SHP77 treated with DMSO at 0.1 percent for 48 hours (cell line): ENCODE measurements at places on chromosomes 4 and X.
A peak's percentile ranks its signal among the peaks of the same experiment; 100 is the strongest.

DNA sequence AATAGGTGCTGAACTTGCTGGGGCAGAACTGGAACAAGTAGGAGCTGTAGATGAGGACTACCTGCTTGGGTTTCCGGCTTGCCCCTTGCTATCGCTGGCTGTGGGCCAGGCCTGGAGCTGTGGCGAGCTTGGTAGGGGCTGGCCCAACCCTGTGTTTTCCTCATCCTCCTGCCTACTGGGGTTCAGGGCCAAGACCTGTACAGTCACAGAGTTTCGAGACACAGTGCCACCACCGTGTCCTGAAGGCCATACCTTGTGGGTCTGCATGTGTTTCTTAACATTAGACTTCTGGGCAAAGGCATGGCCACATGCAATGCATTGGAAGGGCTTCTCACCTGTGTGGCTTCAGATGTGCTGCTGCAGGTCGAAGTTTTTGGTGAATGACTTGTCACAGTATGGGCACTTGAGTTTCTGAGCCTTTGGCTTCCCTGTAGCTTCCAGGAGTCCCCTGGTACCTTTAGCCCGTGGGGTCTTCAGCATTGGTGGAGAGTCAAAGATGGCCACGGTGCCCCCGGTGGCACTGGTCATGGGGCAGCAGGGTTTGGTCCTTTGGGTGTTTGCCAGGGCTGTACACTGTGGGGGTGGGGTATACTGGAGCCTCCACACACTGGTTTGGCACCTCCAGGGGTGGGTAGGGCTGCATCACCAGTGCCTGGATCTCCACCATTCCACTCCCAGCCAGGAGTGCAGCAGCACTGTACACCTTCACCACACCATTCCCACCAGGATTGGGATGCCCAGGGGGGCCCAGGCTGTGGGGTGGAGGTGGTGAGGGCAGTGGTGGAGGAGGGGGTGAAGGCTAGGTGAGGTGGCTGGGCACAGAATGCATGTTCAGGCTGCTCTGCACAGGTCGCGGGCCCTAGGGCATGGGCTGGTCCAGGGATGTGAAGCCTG, 52.1 kb downstream of the CFAP299 start:
- DNase-seq, result no peak

DNA sequence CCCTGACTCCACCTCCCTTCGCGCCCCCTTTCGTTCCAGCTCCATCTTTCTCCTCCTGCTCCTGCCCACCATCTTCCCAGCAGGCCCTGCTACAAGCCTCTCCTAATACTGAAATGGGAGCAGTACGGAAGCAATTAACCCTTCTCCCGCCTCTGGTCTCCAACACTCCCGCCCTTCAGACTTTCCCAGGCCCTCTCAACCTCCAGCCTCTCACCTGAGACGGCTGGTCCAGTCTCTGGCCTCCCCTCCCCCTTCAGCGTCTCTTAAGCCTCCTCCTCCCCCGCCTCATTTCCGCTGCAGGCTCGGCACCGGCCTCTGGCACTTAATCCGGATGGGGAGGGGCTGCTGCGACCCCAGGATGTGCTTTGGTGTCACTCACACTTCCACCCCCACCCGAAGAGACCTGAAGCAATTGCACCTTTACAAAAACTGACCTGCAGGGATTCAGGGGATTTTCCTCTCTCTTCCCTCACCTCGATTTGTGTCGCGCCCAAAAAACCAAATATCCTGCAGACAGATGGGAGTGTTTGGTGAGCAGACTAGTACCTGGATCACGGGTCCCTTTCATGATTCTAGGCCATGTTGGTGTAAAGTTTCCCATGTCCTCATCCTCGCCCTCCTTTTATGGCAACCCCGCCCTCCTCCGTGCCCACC, 657 bp downstream of the TCEAL8 start:
- DNase-seq, result no peak

DNA sequence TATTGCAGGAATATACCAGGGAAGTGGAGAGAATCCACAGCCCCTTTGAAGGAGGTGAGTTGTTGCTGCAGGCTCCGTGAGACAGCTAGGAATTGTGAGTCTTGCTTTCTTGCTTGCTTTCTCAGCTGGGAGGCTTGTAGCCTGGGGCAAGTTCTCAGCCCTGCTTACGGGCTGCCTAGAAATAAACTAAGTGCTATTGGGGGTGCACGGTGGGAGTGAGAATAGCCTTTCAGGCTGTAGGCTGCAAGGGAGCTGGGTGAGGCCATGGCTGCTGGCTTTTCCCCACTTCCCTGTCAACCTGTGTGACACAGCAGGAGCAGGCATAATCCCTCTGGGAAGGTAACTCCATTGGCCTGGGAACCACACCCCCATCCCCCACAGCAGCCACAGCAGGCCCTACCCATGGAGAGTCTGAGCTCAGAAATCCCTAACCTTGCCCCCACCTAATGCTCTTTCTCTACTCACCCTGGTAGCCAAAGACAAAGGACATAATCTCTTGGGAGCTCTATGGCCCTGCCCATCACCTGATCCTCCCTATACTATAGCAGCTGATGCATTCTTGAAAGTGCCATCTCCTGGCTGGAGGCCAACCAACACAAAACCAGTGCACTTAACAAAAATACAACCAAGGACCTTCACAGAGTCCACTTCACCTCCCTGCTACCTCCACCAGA, 113.0 kb downstream of the MMRN1 start:
- no peak for DNase-seq

DNA sequence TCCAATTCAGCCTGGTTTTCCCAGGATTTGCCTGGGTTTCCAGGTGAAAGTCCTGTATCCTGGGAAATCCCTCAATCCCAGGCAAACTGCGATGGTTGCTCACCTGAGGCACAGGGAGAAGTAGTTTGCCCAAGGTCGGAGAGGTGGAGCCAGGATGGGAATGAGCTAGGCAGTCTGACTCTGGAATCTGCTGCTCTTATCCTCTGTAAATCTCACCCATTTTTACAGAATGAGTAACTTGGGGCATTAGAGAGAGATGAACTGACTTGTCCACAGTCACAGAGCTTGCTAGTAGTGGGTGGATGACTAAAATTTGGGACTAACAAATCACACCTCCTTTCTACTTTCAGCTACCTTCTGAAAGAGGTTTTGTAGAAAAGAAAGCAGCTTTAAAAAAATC, 9.8 kb upstream of the ARX start:
- DNase-seq, result no peak

DNA sequence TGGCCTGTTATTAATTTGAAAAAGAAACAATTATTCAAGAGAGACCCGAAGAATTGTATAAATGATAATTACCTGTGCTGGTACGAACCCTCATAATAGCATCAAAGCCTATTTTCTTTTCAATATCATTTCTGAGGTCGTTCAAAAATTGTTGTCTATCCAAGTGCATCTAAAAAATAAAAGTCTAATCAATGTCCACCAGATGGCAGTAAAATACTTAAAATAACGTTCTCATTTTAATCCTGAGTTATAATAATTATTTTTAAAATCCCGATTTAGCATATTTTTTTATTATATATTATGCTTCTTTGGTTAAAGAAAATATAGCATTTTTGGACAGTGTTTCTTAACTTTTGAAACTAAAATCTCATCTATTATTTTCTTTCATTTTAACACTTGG, 55.7 kb downstream of the METTL14 start:
- no peak for DNase-seq

GRCh38 chr4:147821555-147821954, 89.7 kb downstream of the ARHGAP10 start:
- DNase-seq, result no peak

GRCh38 chrX:10507181-10507580, 113.2 kb downstream of the MID1 start:
- no peak for DNase-seq

GRCh38 chrX:115650916-115651315, 89.9 kb downstream of the PLS3 start:
- peak; percentile 12 for DNase-seq

DNA sequence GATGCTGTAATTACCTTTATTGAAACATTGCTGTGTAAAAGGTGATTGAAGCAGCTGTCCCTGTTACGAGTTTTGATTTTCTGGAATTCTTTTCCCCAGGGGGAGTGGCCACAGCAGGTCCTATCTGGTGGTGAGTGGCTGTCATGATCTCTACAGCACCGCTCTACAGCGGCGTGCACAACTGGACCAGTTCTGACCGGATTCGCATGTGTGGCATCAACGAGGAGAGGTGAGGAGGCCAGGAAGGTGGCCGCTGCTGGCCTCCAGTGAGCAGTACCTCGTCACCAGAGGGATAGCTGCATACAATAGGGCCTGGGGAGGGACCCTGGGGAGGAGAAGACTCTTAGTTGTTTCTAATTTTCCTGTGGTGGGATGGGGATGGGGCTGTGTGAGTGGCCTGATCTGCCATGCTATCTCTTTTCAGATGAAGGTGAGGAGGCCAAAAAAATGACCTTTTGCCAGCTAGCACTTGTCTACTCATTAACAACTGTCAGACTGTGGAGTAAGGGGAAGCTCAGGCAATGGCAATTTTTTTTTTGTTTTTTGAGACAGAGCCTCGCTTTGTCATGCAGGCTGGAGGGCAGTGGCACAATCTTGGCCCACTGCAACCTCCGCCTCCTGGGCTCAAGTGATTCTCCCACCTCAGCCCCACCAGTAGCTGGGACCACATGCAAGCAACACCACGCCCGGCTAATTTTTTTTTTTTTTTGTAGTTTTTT, 22.8 kb downstream of the BCORL1 start:
- no peak for DNase-seq

GRCh38 chr4:152512483-152512882, 23.4 kb downstream of the FBXW7 start:
- no peak for DNase-seq

DNA sequence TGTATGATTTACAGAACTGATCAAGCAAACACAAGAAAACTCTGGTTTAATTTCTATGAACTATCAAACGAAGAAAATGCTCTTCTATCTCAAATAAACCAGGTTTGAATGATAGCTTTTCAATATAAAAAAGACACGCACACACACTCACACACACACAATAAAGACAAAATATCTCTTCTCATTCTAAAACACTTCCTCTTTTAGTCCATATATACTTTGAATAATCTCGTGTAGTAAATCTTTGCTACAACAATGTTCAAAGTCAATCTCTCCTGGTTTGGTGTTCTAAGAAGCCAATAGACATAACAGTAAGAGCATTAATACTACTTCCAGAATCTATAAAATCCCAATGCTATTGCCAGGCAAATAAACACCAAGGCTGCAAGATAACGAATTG, 13.3 kb downstream of the CXCL2 start:
- DNase-seq, result no peak

- no peak for DNase-seq
Measured at GRCh38 chrX:1561164-1561563, 24.2 kb upstream of the P2RY8 start.

- no peak for DNase-seq
Measured at GRCh38 chr4:128287141-128287870, at the start of gene PGRMC2. PGRMC2 (minus strand) TSS chr4:128287813; CDS start chr4:128287790, 23 bp downstream.

- no peak for DNase-seq
Measured at GRCh38 chr4:173284463-173284862, 49.7 kb downstream of the HMGB2 start.

DNA sequence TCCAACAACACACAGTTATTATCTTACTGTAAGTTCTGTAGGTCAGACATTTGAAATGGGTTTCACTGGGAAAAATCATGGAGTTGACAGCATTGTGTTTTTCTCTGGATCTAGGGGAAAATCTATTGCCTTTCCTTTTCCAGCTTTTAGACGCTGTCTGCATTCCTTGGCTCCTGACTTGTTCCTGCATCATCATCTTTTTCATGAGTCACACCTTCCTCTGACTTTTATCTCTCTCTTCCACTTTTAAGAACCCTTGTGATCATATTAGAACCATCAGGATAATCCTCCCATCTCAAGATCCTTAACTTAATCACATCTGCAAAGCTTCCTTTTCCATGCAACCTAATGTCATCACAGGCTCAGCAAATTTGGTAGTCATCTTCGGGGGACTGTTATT, 1454.8 kb downstream of the RPA4 start:
- no peak for DNase-seq

- no peak for DNase-seq
Measured at GRCh38 chr4:66501997-66502396, 831.7 kb upstream of the EPHA5 start.

DNA sequence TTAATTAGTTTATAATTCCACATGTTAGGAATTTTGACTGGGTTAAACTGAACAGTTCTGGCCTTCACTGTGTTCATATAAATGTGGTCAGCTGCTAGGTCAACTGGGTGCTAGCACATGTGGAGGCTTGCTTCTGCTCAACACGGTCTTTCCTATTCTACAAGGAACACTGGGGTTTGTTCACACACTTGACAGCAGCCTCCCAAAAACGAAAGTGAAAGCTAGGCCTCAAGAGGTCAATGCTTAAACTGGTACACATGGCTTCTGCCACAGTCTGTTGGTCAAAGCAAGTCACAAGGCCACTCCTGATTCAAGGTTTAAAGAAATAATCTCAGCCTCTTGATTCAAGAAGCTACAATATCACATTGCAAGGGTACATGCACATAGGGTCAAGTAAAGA, 126.5 kb downstream of the QDPR start:
- no peak for DNase-seq

DNA sequence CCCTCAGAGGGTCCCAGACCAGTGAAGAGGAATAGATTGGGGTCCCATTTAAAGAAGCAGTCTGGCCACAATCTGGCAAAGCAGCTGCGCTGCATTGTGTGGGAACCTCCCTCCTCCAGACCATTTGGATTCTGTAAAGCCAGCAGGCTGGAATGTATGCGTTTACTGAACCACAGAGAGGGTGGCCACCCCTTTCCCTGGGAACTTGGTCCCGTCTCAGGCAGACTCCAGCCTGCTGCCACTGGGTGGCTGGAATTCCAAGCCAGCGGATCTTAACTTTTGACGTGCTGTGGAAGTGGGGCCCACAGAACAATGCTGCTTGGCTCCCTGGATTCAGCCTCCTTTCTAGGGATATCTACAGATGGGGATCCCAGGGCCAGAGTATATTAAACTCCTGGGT, 307.2 kb downstream of the DACH2 start:
- no peak for DNase-seq

DNA sequence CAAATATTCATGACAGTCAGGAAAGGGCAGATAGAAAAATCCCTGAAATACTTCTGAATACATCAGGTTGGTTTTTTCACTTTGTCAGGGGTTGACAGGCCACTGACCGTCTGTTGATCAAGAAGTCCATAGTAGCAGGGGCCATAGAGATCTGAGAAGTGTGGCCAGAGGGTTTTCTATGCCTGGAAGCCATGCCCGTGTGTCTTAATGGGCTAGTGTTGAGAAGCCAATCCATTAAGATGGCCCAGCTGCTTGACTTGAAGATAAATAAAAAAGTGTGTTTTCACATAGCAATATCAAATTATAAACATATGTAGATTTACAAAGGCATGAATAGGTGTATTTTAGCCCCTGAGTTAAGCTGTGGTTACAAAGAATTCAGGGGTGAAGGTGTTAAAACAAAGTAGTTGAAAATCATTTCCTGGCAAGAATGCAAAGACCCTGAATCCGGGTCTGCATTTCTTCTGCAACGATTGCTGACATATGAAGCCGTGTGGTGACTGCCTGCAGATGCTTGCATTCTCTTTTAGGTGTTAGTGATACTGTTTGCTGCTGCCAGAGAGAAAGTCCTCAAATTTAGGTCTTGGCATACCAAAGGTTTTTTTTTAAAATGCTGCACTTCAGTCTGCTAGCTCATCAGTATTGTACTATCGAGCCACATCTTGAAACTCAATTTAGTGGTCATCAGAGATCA, 9.3 kb upstream of the LIMCH1 start:
- no peak for DNase-seq

- no peak for DNase-seq
Measured at GRCh38 chrX:68508799-68509198, 9.9 kb downstream of the YIPF6 start.
